Caco-2 (cell line): ENCODE measurements at places on chromosomes 4 and X.

DNA sequence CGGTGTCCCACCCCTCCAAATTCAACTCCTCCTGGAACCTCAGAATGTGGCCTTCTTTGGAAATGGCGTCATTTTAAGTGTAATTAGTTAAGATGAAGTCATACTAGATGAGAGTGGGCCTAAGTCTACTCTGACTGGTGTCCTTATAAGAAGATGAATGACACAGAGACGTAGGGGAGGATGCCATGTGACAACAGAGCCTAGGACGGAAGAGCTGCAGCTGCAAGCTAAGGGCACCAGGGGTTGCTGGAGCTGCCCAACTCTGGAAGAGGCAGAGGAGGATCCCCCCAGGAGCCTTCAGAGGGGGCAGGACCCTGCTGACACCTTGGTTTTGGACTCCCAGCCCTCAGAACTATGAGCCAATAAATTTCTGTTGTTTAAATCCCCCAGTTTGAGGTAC, 115.1 kb downstream of the STK32B start:
- no peak for DNase-seq

DNA sequence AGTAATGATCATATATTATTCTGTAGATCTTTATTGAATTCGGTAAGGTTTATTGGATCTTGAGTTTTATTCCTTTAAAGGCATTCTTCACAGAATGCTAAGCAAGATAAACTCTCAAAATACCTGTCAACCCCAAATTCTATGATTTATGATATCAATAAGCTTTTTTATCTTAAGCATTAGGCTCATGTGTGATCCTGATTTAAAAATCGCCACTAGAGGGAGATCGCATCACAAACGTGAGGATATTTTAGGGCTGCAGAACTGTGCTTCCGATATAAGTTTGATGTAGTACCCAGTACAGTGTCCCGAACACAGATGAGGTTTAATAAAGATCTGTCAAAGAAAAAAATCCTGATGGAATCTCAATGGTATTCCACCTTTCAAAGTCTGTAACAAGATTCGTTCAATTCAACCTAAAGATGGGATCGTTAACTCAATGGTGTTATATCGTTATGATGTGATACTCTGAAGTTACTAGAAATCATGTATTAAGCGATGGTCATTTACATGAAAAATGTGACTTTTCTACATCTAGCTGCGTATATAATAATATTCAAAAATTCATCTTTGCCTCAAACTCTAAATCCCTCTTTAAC, 169.0 kb downstream of the CORIN start:
- DNase-seq: no peak

DNA sequence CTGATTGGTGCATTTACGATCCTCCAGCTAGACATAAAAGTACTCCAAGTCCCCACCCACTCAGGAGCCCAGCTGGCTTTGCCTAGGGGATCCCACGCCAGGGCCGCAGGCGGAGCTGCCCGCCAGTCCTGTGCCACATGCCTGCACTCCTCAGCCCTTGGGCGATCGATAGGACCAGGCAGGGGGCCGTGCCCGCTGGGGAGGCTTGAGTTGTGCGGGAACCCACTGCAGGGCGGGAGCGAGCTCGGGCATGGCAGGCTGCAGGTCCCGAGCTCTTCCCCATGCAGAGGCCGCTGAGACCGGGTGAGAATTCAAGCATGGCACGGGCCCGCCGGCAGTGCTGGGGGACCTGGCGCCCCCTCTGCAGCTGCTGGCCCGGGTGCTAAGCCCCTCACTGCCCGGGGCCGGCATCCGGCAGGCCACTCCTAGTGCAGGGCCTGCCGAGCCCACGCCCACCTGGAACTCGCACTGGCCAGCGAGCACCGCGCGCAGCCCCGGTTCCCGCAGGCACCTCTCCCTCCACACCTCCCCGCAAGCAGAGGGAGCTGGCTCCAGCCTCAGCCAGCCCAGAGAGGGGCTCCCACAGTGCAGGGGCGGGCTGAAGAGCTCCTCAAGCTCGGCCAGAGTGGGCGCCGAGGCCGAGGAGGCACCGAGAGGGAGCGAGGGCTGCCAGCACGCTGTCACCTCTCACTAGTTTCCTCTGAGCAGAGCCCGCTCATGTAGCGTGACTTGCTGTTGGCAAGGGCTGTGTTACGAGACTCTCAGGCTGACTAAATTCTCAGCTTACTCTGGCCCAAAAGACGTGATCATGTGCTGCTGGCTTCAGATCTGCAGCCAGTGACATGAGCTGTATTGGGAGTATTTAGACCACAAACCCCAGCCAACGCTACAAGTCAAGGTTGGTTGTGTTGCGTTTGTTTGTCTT, 87.5 kb downstream of the TRAPPC11 start:
- no peak for DNase-seq

GRCh38 chr4:67286724-67287123, 258.6 kb downstream of the CENPC start:
- no peak for DNase-seq

- DNase-seq: no peak
Observed at GRCh38 chr4:147370473-147370872, 110.4 kb upstream of the EDNRA start.

GRCh38 chr4:151251603-151252304, 25.2 kb upstream of the PRSS48 start:
- DNase-seq: no peak

DNA sequence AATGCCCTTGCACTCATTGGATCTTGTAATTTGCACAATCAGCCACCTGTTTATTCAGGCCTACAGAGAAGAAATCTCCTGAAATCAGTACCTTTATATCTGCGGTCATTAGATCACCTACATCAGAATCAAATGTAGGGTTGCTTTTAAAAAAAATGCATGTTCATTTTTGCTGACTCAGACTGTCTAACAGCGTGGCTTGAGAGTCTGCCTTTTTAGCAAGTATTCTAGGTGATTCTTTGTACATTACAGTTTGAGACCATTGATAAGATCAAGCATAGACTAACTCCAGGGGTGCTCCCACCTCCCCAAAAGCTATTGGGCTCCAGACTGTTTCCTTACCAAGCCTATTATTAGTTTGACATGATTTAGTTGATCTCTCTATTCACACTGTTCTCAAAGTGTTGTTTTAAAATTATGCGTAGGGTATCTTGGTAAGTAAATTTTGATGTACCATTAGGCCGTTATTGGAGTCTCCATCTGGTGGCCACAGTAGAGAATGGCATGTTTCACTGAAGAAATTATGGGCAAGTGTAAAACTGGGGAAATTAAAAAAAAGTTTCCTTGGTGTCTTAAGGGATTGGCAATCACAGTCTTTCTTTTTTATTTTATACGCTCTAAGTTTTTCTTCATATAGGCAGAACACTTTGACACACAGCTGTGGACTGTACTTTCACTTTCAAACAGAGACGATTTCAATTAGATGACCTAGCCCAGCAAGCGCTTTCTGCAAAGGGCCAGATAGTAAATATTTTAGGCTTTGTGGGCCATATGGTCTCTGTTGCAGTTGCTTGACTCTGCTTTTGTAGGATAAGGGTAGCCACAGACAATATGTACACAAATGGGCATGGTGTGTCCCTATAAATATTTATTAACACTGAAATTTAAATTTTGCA, 33.7 kb upstream of the MSL3 start:
- peak; percentile 17 for DNase-seq

DNA sequence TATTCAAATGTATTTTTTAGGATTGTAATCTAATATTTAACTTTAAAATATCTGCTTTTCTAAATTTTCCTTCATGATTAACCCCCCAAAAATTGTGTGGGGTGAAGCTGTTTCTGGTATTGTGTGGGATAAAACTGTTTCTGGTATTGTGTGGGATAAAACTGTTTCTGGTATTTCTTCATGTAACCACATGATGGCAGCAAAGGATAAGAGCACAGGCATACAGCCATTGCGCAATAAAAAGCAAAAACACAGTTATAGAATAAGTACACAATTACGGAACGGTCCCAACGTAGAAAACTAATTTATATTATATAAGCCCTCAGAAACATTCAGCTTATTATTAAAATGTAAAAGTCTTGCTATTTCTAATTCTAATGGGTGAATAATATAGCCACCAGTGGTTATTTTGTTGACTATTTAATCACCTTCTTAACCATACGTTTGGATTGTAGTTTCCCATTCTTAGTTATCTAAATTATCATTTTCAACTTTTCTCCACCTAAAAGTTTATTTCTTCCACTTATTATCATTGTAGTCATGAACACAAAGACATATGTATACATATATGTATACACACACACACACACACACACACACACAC, 333.9 kb upstream of the FSTL5 start:
- no peak for DNase-seq

GRCh38 chr4:81343536-81343935, 128.2 kb downstream of the RASGEF1B start:
- DNase-seq: no peak

DNA sequence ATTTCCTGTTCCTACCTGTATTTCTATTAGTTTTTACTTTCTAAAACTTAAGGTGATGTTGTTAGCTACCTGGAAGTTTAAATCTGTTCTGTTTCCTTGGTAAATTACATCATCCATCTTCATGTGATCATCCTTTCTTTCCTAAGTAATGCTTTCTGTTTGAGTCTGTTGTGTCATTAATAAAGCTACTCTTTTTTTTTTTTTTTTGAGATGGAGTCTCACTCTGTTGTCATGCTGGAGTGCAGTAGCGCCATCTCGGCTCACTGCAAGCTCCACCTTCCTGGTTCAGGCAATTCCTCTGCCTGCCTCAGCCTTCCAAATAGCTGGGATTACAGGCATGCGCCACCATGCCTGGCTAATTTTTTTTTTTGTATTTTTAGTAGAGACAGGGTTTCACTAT, 73.3 kb downstream of the FIP1L1 start:
- no peak for DNase-seq

DNA sequence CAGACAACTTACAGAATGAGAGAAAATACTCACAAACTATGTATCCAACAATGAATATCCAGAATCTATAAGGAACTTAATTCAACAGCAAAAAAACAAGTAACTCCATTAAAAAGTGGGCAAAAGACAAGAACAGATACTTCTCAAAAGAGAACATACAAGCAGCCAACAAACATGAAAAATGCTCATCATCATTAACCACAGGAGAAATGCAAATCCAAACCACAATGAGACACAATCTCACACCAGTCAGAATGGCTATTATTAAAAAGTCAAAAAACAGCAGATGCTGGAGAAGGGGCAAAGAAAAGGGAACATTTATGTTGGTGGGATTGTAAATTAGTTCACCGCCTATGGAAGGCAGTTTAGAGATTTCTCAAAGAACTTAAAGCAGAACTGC, 150.3 kb downstream of the FGF16 start:
- DNase-seq: no peak
